ENCODE measurements at places on chromosomes 7 and 10.
A peak's percentile ranks its signal among the peaks of the same experiment; 100 is the strongest.

GRCh38 chr7:41052201-41052600, 650.7 kb downstream of the INHBA start:
- ATAC-seq: no peak

GRCh38 chr10:71463111-71463510, 66.4 kb downstream of the CDH23 start:
- no peak for ATAC-seq

DNA sequence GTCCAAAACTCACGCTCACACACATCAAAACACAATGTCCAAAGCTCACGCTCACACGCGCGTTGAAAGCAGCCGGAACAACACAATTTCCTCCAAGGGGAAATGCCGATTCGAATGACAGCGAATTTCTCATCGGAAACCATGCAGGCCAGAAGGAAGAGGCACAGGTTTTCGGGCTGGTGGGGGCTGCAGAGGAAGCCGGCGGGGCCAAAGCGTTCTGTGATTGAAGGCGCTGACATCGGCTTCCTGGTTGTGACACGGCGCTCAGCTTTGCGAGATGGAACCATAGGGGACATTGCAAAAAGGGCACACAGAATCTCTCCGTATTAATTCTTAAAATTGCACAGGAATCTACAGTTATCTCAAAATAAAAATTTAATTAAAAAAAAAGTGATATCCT, 61.3 kb downstream of the FOXL3 start:
- ATAC-seq: peak; percentile 73

DNA sequence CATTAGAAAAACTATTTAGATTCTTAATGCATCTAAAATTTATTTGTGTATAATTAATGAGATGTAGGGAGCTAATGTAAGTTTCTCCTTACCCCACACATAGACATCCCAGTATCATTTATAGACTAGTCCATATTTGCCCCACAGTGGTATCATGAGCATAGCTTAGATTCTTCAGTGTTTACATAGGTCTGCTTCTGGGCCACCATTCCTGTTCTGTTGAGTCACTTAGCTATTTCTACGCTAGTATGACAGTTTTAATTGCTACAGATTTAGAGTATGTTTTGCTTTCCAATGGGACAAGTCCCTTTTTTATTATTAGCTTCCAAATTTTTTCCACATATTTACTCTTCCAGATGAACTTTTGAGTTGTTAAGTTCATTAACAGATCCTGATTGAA, 69.4 kb downstream of the MCMBP start:
- ATAC-seq: no peak

DNA sequence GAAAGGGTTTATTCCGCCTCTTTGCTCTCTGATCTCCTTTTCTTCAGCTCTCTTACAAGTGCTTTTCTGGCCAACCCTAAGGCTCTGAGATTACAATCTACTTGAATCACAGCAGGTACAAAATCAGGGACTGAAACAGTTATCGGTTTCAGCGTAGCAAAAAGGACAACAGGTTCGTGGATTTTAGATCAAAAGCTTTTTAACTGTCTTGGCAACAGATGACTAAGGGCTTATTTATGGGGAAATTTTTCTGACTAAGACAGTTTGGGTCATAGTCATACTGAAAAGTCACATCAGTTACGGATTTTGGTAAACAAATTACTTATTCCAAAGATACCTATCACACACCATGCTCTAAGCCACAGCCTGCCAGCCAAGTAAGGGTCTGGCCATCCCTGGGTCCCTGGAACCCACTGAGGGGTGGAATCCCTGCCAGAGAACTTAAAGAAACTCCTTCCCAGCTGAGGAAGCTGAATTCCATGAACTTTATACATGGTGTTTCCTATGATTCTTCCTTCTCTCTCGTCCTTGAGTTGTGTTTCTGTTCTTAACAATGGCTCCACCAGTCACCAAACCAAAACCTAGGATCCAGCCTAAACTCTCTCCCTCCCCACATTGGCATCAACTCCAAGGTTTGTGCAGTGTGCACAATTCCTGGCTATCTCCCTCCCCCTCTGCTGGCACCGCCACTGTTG, 169.3 kb downstream of the FAM107B start:
- peak; percentile 73 for ATAC-seq

GRCh38 chr7:149714910-149715471, 58.4 kb downstream of the ZNF467 start:
- peak; percentile 5 for ATAC-seq

DNA sequence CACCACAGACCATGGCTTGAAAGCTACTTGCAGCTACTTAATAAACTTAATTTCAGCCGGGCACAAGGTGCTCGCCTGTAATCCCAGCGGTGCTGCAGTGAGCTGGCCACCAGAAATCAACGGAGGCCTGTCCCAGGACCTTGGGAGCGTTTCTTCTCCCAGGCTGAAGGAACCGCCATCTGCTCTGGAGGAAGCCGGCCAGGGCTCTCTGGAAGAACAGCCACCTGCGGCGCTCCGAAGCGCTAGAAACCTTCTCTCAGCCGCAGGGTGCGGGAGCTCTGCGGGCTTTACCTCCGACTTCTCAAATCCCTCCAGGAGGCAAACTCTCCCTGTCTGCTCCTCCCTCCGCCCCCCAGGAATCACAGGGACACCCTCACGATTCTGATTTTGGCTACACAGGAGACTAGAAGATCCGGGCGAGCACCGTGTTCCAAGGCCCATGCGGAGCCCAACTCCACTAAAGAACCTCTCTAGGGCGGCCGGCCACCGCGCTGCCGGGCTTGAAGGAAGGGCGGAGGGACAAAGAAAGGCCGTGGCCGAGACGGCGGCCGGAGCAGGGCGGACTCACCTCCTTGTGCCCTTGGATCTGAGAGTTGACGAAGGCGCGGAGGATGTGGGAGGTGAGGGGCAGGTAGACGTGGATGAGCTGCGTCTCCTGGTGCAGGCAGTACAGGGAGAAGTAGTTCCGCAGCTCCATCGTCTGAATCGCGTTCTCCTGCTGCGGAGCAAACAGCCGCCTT, 14.4 kb downstream of the NUDT1 start:
- ATAC-seq: no peak

- no peak for ATAC-seq
Measured at GRCh38 chr10:11118686-11119085, 101.0 kb downstream of the CELF2 start.

GRCh38 chr7:129906700-129907099, 46.1 kb downstream of the UBE2H start:
- peak; percentile 88 for ATAC-seq

GRCh38 chr10:76022366-76022765, 590.9 kb downstream of the LRMDA start:
- ATAC-seq: no peak

DNA sequence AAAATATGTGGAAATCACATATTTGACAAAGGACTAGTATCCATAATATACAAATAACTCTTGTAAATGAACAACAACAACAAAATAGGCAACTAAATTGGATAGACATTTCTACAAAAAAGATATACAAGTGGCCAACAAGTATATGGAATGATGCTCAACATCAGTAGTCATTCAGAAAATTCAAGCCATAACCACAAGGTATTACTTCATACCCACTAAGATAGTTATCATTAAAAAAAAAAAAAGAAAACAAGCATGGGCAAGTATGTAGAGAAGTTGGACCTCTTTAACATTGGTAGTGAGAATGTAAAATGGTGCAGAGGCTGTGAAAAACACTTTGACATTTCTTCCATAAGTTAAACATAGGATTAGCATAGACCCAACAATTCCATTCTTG, 80.8 kb downstream of the CYP26A1 start:
- ATAC-seq: no peak

GRCh38 chr7:1009747-1010146, 26.8 kb downstream of the CYP2W1 start:
- ATAC-seq: no peak

DNA sequence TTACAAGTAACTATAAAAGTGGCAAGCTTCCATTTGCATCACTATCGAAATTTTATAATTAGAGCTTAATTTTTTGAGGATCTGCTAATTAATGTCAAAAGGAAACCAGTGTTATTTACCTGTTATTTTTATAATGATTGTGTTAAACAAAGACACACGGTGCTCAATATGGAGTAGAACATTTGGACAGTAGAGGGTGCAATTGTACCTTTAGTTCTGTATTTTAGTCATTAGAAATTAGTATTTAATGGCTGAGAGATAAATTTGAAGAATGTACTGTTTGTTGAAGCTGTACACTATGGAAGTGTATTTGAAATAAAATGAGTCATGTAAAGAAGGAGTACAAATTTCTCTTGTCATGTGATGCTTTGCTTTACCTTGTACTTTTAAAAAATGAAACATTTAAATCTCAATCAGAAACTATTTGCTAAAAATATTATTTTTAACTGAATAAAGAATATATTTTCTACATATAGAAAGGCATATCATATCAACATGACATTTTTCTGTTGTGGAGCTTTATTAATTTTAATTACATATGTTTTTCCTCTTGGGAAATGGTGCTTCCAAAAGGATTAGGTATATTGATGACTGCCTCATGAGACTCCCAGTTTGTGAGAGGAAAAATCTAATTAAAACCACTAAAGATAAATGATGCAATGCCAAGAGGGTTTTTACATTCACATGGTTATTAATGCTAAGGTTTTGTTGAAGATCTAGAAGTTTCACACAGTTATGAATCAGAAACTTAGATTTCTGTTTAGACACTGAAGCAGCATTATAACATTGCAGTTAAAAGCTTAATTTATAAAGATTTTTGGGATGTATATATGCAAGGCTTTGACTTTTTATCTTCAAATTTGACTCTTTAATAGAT, 10.4 kb upstream of the PRKG1 start:
- no peak for ATAC-seq

DNA sequence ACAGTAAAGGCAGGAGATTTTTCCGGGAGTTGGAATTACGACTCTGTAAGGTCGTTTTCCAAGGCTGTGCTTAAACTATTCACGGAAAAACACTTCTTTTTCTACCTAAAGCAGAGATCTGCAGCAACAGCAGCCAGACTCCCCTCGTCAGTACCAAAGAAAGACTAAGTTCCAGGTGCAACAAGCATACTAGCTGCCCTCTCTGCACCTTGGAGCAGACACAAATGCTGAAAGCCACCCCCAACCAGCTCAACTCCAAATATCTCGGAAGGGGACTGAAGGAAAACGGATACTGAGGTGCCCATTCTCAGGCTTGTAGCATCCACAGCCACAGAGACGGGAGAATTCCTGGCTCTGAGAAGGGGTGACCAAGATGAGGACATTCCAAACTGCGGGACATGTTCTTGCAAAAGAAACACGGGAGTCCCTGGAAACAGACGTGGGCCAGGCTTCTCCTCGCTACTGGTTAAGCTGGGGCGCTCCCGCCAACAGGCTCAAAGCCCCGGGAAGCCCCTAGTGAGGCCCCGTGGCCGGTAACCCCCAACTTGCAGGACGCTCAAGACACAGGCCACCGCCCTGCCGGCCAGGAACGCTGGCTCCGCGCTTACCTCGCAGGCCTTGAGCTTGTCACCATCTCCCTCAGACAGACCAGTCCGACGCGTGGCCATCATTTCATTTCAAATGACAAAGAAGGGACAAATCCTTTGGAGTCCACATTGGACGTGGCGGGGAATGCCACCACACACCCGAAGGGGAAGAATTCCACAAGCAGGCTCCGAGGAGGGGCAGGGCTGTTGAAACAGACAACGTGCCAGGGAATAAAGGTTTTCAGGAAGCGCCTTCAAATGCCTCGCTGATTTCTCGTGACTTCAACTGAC, 2.2 kb downstream of the ARHGAP21 start:
- ATAC-seq: no peak

DNA sequence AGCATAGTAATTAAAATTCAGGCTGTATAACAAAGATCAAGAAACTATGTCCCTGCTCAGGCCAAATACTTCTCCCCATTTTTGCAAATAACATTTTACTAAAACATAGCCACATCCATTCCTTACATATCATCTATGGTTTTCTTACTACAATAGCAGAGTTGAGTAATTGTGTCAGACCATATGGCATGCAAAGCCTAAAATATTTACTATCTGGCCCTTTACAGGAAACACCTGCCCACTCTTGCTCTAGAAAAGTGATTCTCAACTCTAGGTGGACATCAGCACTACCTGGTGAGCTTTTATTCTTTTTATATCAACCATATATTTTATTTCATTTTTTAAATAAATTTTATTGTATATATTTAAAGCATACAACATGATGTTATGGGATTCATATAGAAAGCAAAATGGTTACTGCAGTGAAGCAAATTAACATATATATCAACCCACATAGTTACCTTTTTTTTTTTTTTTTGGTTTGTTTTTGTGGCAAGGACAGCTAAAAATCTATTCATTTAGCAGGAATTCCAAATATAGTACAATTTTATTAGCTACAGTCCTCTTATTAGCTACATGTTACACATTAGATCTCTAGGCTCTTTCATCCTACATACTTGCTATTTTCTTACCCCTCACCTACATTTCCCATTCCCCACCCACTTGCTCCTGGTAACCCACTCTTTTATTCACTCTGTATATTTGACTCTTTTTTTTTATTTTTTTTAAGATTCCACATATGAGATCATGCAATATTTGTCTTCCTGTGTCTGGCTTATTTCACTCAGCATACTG, 19.6 kb downstream of the ABI1 start:
- no peak for ATAC-seq

- ATAC-seq: no peak
Measured at GRCh38 chr7:112162142-112162766, 43.9 kb downstream of the DOCK4 start.

DNA sequence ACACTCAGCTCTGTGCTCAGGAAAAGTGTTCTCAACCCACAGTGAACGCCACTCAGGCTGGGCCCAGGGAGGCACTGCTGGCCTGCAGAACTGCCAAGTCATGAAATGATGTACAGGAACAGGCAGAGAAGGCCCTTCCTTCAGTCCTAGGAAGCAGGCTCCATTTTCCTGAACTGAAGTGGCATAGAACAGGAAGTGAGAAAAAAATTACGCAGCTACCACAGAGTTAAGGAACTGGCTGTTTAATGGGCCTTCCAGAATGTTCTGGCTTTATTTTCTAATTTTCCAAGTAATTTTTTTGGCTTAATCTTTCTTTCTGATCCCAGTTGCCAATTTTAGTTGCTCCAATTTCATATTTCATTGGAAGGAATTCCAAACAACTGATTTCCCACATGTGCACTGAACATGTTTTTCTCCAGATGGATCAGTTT, 39.3 kb downstream of the LRRC18 start:
- no peak for ATAC-seq

DNA sequence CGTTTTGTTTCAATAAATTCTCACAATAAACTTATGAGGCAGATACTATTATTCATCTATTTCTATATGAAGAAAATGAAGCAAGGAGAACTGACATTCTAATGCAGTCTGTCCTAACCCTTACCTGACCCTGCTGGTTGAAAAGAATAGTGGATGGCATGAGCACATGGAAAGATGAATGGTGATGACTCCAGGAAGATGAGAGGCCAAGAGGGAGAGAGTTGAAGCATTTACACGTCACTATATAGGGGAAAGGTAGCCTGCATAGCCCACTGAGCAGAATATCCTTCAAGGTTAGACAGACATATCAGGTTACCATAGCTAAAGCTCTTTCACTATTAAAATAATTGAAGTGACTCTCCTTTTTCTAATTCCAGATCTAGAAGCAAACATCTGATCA, 163.9 kb upstream of the CDK1 start:
- no peak for ATAC-seq

- no peak for ATAC-seq
Measured at GRCh38 chr7:137441451-137441850, 97.9 kb upstream of the PTN start.

GRCh38 chr10:98758463-98758862, 311.7 kb upstream of the HPS1 start:
- no peak for ATAC-seq
